ENCODE measurements at places on chromosomes 5 and 9.

- no peak for DNase-seq
Observed at GRCh38 chr5:171444582-171444981, 25.1 kb downstream of the FGF18 start.

DNA sequence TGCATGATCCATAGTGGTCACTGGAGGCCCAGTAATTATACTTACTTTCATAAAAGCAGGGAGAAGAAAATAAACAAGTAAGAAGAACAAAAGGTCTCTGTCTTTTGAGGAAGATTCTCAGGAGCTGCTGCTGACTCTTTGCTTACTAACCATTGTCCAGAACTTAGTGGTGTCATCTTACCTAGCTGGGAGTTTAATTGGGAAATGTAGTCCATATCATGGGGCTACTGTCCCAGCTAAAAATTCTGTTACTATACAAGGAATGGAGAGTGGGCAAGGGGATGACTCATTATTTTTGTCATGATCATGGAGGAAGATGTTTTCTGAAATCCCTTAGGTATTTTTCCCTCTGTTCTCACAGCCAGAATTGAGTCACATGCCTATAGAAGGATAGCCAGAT is 639.3 kb downstream of the MTRR start:
- DNase-seq, result no peak

DNA sequence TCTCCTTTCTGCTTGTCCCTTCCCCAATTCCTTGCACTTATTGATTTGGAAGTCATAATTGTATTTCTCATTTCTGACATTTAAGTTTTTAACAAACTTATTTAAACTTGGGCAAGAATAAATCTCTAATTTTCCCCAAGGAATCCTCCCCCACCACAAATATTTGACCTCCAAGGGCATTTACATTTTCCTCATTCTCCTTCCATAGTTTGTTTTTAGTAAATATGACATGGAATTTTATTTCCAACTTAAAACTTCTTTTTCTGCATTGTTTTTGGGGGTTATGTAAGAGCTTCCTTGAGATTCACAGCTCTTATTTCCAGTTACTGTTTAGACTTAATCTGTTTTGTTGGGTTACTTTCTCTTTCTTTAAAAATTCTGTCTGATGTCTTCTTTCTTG is 64.9 kb downstream of the ZNF618 start:
- DNase-seq, result no peak

DNA sequence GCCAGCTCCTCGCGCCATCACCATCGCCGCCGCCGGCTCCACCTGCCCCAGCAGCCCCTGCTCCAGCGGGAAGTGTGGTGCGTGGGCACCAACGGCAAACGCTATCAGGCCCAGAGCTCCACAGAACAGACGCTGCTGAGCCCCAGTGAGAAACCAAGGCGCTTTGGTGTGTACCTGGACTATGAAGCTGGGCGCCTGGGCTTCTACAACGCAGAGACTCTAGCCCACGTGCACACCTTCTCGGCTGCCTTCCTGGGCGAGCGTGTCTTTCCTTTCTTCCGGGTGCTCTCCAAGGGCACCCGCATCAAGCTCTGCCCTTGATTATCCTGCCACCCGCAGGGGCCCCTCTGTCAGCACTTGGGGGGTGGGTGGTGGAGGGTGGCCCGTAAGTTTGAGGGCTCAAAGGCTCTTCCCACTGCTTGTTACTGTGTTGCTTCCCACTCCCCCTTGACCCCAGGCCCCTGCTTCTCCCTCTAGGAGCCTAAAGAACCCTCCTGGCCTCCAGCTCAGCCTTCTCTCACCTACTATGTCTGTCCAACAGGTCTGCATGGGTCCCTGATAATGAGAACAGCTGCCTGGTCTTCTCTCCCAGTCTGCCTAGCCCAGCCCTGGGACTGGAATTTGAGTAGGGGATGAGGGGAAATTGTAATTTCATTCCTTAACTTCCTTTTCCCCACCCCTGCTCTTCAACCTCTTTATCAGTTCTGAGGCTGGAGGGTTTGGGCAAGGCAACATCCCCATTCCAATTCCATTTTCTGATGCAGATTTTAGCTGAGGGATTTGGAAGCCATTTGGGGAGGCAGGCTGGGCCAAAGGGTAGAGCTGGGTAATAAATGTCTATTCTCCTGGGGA is 9.0 kb downstream of the RACK1 start:
- DNase-seq, result no peak

DNA sequence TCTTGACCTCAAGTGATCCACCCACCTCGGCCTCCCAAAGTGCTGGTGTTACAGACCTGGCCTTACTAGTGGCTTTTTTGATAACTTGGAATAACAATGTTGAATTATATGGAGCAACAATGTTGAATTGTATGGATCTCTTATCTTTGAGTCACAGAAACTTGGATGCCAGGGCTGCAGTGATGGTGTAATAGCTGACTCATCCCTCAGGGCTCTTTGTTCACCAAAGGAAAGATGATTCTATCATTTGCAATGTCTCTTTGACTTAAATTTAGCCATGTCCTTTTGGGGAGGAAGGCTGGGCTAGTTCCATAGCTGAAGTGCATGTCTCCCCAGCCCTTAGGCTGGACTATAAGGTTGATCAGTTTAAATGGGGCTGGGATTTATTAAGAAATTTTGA is 172.3 kb downstream of the PDZD2 start:
- no peak for DNase-seq

- no peak for DNase-seq
Observed at GRCh38 chr9:87787735-87788134, 61.8 kb downstream of the CTSL start.

- DNase-seq, result no peak
Observed at GRCh38 chr9:114392749-114393112, 4.9 kb upstream of the AKNA start.

GRCh38 chr5:42718591-42718990 is 38.0 kb upstream of the CCDC152 start:
- no peak for DNase-seq

- peak; percentile 15 for DNase-seq
Observed at GRCh38 chr5:118891252-118891651, 97.1 kb downstream of the DTWD2 start.

DNA sequence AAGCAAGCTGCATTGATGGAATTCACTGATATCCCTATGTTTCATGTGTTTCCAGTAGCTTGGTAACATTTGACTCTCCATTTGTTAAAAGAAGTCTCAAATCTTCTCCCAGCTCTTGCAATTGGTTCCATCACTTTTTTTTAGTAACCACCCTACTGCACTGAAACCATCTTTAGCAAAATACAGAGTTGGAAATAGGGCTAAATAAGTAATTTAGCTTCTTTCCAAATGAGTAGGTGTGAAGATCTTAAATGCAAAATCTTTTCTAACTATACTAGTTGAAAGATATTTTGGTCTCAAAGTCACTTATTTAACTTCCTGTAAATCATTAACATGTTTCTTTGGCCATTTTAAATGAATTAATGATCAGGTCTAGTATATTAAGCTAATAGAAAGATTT is 138.1 kb downstream of the DIRAS2 start:
- no peak for DNase-seq

GRCh38 chr5:140244525-140245025 is 58.3 kb downstream of the PFDN1 start:
- DNase-seq, result peak; percentile 63

All from NCI-H1436 (cell line).